ENCODE measurements at places on chromosomes 11 and 22.
A peak's percentile ranks its signal among the peaks of the same experiment; 100 is the strongest.

- DNase-seq: no peak
These were observed 11.5 kb upstream of the ZC3H12C start for GRCh38 chr11:110081462-110082376.

- DNase-seq: no peak
These were observed 148.1 kb upstream of the NARS2 start for GRCh38 chr11:78722786-78723185.

DNA sequence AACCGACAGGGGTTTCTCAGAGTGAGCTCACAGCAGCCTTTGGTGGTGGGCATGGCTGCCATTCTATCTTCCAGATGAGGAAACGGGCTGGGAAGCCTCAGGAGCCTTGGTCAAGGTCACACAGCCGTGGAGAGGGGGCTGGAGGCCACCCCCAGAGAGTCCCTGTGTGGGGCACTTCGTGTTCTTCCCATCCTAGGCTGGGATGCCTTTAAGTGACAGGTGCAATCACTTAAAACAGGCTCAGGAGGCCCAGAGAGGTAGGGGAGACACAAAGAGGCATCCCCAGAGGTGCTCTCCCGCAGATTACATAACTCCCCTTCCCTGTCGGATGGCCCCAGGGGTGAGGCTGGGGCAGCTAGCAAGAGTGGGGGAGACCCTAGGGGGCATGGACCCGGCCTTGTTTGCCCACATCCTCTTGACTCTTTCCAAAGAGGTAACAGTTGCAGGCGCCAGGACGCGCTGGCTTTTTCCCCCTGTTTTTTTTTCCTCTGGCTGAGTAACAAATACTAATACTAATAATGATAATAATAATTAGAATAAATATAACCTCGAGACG is 17.5 kb upstream of the SHISAL1 start:
- DNase-seq: no peak

DNA sequence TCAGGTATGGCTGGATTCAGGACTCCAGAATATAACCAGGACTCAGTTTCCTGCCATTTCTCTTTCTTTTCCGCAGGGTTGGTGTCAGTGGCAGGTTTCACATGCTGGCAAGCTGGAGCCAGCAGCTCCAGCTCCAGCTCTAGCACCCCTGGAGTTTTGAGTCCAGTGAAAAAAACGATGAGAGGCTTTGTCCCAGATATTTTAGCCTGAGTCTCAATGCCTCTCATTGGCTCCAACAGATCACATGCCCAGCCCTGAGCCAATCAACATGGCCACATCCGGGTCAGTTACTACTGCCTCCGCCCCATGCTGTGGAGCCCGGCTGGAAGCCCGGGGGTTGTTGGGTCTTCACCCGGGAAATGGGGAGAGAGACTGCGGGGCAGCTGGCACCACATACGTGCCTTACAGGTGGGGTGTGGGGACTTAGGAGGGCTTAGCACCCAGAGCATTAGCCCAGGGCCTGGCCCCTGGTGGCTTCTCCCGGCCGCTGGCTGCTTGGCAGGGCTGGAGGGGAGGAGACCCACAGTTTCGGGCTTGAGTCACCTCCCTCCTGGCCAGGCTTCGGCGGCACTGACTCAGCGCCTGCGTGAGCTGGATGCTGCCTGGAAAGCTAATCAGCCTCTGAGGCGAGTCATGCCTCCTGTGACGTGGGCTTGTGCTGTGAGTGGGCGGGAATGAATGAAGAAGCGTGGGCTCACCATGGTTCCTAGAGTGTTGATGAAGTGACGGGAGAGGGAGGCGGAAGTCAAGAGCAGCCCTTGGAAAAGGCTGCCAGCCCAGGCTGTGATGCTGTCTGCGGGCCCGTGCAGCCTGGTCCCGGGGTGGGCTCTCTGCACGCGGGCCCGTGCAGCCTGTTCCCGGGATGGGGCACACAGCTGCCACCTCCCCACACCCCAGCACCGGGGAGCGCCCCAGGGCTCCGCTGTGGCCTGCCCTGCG is 15.3 kb upstream of the MRTFA start:
- DNase-seq: peak; percentile 75

DNA sequence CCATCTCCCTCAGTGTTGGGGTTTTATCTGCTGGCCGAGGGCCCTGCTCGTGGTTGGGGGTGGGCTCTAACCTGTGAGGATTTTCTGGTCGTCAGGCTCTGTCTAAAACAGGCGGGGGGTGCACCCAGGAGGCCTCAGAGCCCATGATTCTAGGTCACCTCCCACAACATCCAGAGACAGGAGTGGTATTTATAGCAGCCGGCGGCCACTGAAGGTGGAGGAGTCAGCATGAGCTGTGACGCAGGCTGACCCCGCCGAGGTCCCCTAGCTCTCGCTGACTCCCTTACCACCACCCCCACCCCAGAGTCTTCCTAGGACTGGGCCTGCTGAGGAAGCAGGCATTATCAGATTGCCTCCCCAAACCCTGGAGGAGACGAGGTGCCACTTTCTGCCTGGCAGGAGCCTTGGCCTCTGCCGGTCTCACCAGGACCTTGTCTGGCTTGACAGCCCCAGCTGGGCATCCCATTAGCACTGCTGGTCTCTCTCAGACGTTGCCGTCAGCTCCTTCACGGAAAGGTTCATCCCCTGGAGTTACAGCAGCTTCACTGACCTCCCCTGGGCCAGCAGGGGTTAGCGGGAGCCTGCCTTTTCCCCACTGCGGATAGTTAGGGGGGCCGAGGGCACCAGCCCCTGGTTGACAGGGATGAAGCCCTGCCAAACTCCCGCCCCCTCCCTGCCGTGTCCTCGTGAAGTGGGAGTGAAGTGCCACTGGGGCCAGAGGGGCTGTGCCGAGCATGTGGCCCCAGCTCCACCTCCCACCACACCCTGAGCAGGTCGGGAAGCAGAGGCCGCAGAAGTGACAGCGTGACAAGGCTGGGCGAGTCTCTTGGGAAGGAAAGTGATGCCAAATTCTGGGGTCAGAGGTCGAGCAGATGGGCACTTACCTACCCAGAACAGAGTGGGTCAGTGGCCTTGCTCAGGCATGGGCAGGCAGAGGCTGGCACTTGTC is 26.5 kb downstream of the DAGLA start:
- no peak for DNase-seq

GRCh38 chr22:49295851-49296560 is 531.7 kb downstream of the BRD1 start:
- DNase-seq: no peak

DNA sequence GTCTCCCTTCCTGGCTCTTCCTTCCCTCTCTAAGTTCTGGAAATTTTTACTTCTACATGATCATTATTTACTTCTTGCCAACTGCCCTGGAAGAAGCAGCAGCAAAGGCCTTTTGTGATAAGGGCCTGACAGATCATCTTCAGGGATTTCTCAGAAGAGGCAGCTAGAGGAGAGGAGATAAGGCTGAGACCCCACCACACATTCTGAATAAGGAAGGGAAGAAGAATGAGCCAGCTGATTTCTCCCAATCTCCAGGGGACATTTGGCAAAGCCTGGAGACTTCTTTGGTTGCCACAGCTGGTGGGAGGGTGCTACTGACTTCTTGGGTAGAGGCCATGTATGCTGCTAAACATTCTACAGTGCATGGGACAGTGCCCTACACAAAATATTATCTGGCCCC is 122.4 kb upstream of the OR9Q1 start:
- DNase-seq: no peak

DNA sequence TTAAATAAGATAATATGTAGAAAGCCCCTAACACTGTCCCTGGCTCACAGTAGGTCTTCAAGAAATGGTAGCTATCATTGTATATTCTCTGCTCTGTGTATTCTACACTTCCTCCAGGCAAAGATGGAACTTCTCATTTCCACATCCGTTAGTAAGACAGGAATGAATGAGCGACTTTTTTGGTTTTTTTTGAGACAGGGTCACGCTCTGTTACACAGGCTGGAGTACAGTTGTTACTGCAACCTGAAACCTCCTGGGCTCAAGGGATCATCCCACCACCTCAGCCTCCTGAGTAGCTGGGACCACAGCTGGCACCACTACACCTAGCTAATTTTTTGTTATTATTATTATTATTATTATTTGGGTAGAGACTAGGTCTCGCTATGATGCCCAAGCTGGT is 2.3 kb upstream of the CLPB start:
- no peak for DNase-seq

DNA sequence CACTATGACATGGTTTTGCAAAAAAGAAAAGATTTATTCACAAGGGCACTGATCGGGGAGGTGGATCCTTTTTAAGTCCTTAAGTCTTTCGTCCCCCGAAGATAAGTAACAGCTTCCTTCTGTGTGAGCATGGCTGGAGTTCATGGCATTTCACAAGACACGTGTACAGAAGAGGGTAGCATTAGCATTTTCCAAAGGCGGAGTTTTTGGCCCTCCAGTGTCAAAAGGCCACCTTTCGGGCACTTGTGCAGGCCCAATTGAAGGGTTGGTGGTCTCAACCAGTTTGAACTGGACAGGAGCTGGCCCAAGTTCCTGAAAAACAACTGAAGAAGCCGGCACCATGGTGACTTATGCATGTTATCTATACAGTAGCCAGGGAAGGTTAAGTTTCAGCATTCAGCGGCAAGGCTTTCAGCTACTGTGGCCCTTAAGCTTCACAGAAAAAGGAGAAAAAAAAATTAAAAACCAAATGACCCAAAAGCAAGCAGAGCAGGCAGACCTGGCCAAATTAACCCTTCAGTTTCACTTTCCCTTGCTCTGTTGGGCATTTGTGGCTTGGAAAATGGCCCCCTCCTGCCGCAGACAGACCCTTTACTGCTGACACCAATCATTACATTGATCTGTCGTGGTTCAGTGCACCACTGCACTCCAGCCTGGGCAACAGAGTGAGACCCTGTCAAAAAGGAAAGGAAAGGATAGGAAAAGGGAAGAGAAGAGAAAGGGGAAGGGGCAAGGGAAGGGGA is 18.7 kb downstream of the ZNF74 start:
- DNase-seq: no peak

GRCh38 chr11:117723277-117724024 is 73.6 kb downstream of the DSCAML1 start:
- no peak for DNase-seq

- DNase-seq: peak; percentile 83
These were observed 9.7 kb upstream of the AHNAK start for GRCh38 chr11:62556108-62556874.

DNA sequence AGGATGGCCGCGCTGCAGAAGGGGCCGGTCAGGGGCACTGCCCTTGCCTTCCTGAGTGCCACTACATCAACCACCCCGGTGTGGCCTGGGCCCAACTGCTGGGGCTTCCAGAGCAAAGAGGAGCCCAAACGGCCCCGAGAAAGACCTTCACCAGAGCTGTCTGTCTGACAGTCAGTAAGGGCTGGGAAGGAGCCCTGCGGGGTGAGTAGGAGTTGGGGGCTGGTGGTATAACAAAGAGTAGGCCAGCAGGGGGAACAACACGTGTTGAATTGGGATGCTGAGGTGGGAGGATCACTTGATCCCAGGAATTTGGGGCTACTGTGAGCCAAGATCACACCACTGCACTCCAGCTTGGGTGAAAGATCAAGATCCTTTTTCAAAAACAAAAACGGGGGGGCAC is 3.9 kb downstream of the GSTT4 start:
- DNase-seq: no peak

DNA sequence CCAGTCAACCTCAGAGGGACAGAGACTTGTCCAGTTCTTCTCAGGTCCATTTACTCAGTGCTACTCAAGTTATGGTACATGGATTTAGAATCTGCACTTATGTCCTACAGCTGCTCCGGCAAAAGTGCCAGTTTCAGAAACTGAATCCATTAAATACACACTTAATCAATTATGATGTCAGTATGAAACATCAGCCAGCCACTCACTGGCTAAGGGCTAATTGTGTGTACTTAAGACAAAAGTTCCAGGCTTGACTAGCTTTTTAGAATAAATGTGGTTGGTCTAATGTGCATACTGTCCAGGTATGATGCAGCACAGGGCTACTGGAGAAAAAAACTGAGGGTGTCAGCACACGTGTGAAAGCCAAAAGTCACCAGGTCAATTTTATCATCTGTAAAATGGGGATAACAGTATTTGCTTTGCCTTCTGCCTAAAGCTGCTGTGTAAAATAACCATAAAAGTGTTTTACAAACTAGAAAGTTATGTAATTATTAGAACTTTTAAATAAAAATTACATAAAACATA is 55.4 kb upstream of the CYP2D6 start:
- no peak for DNase-seq

Data from T-helper 22 cell (primary cell).